Esophagus squamous epithelium (tissue), 5 donors: ENCODE measurements at places on chromosomes 6 and 20. TPM values are rescaled to one million over a fixed set of nuclear protein-coding genes. Genes with fewer than 3 reads are reported as not detected.

PTCHD4 gene
- not detected for total RNA-seq

SPTLC3 gene
- 7.1 TPM for total RNA-seq

OTOR gene
- not detected for total RNA-seq

ADGB gene
- total RNA-seq: not detected

FYN gene
- 25.2 TPM for total RNA-seq

CST4 gene
- not detected for total RNA-seq
